Right lobe of liver (tissue), 6 donors: ENCODE measurements at places on chromosomes 16 and 17. TPM values are rescaled to one million over a fixed set of nuclear protein-coding genes. Genes with fewer than 3 reads are reported as not detected.
A peak's percentile ranks its signal among the peaks of the same experiment; 100 is the strongest.

- no peak for DNase-seq
These were observed 2.5 kb downstream of the RSL1D1 start for GRCh38 chr16:11848842-11849241.

DNA sequence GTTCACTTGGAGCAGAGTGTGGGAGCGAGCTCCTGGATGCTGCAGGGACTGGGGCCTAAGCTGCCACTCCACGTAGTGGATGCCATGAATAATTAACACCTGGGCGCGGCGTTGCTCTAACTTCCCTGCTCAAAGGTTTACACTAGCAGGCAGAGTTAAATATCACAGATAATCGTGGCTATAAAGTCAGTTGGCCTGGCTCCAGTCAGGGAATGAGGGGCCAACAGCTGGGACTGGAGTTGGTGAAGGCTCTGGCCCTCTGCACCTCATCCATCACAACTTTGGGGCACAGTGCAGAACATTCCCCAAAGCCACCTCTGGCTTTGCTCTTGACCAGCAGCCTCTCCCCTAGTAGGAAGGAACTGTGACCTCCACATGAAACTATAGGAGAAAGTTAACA is 10.9 kb downstream of the HOXB4 start:
- DNase-seq = no peak

- DNase-seq = no peak
These were observed 28.8 kb downstream of the GINS3 start for GRCh38 chr16:58421059-58421458.

- no peak for DNase-seq
These were observed 63.5 kb downstream of the SPECC1 start for GRCh38 chr17:20072692-20072992.

DNA sequence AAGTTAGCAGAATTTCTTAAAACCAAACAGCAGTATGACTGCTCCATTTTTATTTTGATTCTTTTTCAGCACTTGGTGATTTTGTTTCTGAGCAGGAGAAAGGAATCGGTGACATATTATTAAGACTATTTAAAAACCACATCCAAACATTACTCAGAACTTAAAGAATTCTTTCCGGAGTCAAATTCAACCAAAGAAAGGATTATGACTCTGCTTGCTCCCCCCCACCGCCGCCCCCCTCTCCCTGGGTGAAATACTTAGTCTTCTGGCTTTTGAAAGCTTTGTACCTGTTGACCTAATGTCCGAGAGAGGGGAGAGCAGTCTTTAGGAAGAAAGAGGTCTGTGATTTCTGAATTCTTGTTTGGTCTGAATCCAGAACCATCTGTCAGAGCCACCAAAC is 17.9 kb upstream of the COL1A1 start:
- no peak for DNase-seq

DNA sequence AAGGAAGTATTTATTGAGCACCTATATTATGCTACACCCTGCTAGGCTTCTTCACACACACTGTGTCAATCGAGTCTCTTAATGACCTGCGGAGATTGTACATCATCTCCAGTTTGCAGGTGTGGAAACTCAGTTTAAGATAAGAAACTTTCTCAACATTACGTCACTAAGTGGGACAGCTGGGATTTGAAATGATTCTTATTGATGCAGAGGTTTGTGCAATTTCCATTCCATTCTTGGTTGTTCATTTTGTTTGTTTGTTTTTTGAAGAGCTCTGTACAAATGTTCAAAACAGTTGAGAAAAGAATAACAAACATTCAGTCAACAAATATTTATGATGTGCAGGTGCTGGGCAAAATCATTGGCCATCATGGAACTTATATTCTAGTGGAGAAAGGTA is 84.8 kb downstream of the MAP2K6 start:
- DNase-seq = no peak

DNA sequence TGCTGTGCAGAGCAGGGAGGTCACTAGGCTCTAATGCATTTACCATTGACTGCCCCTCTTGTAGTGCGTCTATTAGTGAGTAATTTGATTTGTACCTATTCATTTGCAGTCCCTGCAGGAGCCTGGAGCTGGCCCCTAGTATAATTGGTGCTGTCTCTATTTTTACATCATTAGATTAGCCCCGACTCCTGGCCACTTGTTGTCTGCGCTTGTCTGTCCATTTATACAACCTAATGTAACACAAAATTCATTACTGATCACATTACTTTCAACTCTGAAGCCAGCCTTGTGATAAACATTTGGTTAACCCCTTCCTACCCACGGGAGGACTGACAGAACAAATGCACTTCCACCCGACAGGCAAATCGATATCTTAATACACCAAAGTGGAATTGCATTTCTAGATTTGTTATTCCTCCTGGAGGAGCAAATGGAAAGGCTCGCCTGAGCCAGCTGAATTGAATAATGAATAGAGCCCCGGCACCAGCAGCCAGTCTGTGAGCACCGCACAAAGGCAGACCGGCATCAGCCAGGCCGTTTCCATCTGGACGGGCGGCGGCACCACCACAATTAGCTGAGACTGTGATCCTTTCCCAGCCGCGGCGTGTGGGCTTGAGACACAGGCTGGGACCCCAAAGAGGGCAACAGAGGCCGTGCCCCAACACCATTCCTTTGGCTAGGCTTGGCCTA is 18.7 kb upstream of the TBX2 start:
- no peak for DNase-seq

- DNase-seq = no peak
These were observed 78.1 kb downstream of the TUBD1 start for GRCh38 chr17:59814685-59815084.

GRCh38 chr16:85329059-85329812 is 217.0 kb upstream of the CIBAR2 start:
- DNase-seq = no peak

DNA sequence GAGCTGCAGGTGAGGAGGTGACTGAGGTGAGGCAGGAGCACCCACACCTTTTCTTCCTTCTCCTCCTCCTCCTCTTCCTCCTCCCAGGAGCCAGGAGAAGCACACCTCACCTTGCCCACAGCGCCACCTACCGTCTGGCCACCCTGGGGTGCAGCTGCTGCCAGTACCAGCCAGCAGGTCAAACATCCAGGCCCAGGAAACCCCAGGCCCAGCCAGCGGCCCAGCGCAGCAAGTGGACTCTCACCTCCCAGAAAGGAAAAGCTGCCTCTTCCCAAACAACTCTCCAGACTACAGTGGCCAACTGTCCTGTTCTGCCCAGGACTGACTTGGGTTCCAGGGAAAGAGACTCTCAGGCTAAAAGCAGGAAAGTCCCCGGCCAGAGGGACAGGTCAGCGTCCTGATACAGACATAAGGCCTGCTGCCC is 22.7 kb downstream of the PEMT start:
- DNase-seq = peak; percentile 94

RAD51C gene
- 17.2 TPM for total RNA-seq

GRCh38 chr16:5069048-5069447 is 2.6 kb upstream of the ALG1 start:
- DNase-seq = no peak

DNA sequence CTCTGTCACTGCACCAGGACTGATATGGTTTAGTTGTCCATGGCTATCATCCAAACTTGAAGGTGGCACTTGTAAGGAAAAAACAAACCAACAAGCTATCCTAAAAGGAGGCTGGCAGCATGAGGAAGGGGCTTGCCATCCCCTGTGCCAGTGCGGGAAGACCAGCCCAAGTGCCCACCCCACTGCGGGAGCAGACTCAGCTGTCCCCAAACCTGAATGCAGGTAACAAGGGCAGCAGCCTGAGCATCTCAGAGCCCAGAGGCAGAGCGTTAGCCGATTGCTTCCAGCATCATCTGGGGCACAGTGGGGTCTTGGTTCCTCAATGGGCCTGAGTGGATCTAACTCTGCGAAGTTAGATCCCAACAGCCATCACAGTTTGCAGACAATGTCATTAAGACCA is 29.2 kb upstream of the C16orf78 start:
- no peak for DNase-seq

CTRB1 gene
- total RNA-seq = not detected

- DNase-seq = no peak
These were observed 93.0 kb downstream of the ANKRD11 start for GRCh38 chr16:89397331-89397861.

DNA sequence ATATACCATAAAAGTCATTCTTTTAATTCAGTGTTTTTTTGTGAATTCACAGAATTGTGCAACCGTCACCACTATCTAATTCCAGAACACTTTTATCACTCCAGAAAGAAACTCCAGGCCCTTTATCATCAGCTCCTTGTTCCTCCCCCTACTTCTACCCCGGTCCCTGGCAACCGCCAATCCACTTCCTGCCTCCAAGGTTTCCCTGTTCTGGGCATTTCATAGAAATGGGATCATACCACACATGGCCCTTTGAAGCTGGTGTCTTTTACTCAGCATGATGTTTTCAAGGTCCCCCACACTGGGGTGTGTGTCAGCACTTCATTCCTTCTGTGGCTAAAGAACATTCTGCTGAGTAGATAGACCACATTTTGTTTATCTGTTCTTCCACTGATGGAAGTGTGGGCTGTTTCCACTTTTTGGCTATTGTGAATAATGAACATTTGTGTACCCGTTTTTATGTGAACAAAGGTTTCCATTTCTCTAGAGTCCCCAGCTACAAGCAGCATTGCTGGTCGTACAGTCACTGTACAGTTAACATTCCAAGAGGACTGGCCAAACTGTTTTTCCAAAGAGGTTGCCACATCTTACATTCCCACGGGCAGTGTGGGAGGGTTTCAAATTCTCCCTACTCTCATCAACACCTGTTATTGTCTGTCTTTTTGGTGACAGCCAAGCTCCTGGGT is 75.8 kb upstream of the ZNF469 start:
- peak; percentile 31 for DNase-seq

DNA sequence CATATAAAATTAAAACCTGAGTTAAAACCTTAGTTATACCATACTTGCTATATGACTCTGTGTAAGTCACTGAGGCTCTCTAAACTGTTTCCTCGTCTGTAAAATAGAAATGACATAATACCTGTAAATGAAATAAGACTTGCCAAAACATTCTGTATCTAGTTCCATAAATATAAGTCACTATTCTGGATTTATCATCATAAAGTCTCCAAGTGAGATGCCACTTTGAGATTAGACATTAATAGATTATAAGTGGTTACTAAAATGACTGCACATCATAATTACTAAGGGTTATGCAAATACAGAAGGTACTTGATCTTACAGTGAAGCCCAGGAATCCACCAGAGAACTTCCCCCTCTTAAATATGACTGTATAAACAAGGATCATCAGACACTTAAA is 12.0 kb upstream of the BRIP1 start:
- no peak for DNase-seq

KCNH6 gene
- total RNA-seq = not detected

GRCh38 chr16:72203401-72203800 is 31.4 kb upstream of the PMFBP1 start:
- DNase-seq = no peak

CD300H gene
- total RNA-seq = not detected

DNA sequence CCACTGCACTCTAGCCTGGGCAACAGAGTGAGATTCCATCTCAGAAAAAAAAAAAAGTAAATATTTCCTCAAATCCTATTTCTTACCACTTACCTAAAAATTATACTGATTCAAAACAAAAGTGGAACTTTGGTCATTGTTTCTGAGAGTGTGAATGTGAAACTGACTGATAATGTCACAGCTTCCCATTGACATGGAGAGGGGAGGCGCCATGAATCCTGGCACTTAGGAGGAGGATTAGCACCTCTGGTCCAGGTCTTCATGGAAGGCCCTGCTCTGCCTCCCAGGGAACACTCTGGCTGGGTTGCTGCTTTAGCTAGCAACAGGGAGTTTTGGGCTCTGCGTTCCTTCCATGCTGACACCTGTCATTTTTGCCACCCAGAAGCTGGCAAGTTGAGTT is 154.3 kb upstream of the SALL1 start:
- DNase-seq = no peak

- DNase-seq = no peak
These were observed 66.3 kb downstream of the CLEC16A start for GRCh38 chr16:11010575-11011221.

GRCh38 chr16:48291303-48291702 is 44.0 kb upstream of the ABCC11 start:
- DNase-seq = no peak

DNA sequence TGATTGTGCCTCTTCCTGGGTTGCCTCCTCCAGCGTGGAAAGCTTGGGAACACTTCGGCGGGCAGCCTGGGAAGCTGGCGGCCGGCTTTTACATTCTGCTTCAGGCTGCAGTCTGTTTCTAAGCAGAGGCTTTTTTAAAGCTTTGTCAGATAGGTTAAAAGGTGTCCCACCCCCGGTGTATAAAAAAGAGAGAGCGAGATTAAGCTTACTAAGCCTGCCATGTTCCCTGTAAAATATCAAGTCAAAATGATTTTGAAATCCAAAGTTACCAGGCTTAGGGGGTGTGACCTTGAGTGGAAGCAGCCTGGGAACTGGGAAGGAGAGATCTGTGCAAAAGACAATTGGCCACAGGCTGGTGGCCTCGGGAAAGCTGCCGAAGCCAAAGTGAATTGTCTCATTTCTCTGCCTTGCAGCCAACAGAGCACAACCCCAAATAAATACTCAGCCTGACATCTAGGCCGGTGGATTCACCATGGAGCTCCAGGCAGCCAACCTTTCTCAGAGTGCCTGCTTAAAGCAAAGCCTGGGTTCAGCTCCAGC is 254.5 kb downstream of the FTO start:
- DNase-seq = no peak

DNA sequence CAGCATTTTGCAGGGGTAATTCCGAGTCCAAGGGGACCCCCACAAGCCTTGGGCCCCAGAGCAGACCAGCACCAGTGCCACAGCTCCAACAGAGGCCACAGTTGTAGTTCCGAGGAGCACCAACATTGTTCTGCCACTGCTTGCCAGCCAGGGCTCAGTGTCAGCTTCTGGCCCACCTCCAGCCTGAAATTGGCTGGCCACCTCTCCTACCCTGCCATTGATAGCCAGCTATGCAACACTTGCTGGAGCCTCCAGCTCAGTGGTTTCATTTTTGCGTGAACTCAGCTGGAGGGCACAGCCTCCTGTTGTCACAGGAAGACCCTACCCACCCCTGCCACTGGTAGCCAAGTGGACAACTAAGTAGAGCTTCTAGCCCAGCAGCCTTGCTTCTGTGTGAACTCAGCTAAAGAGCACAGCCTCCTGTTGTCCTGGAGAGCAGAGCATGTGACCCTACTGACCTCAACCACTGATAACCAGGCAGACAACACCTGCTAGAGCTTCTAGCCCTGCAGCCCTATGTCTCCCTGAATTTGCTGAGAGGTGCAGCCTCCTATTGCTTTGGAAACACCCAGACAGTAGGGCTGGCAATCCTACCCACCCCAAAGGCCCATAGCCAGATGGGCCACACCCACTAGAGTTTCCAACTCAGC is 24.9 kb downstream of the HYDIN start:
- peak; percentile 30 for DNase-seq

CCL4 gene
- 2.8 TPM for total RNA-seq

- DNase-seq = peak; percentile 76
These were observed 3.0 kb downstream of the MT2A start for GRCh38 chr16:56611281-56611833.

DNA sequence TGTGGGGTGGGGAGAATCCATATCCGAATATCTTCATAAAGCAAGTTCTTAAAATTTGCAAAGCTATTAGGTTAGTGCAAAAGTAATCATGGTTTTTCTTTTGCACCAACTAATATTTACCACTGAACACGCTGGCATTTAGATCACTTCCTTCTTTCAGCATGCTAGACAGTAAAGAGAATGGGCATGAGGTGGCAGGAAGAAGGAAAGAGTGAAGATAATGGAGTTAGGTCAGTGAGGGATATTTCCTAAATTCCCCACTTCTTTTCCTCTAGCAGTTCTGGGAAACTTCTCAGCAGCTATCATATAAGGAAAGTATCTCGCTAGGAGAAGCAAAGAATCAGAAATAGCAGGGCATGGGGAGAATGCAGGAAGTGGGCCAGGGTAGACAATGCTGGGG is 39.0 kb downstream of the SLC6A4 start:
- no peak for DNase-seq

GRCh38 chr17:50331085-50331791 is 14.7 kb upstream of the XYLT2 start:
- no peak for DNase-seq
